Activated naive CD4-positive, alpha-beta T cell (primary cell): ENCODE measurements at places on chromosomes 1 and 21.

DNA sequence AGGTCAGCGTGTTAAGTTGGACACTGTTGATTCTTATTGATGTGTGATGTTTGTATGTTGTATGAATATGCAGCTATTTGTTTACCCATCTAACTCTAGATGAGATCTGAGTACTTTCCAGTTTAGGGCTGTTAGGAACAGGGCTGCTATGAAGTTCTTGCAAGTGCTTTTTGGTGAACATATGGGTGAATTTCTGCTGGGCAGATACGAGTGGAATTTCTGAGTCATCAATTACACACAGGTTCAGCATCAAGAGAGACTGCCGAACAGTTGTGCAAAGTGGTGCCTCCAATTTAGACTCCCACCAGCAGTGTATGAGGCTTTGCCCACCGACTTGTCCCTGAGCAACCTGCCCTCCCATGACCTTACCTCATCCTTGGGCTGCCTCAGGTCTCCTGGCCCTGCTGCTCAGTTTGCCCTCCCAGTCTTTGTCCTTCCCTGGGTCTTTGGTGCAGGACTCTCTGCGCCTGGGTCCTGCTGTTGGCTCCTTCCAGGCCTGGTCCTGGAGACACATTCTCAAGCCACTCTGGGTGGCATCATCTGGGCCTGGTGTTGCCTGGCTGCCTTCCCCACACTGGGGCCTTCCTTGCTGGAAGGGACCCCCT, 343.6 kb downstream of the PTPRU start:
- DNase-seq, result no peak

- no peak for DNase-seq
Observed at GRCh38 chr1:48073798-48074530, 76.8 kb upstream of the TRABD2B start.

DNA sequence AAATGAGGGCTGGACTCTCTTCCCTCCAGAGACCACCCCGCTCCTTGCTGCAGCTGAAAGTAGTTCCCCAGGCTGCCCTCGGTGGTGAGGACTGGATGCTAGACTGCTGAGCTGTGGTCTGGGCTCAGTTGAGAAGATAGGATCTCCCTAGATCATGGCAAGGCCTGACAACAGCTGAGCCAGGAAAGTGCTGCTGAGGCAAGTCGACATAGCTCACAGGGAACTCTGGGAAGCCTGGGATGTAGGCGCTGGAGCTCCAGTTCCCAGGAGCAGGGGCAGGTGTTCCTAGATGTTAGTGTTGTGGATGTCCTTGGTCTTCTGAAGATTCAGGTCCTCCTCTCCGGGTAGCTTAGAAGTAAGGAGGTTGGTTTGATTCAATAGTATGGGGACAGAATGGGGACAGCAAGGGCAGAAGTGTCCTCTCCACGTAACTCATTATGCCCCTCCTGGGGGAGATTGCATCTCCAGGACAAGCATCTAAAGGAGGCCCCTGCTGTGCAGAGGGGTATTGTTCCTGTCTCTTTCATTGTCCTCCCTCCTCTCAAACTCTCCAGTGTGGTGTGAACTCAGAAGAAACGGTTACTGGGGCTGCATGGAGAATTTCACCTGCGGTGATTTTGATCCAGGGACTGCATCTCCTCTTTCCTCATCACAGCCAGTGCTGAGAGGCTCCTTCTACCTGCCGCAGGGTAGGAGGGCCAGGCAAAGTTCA, 3.7 kb downstream of the CYB561D1 start:
- no peak for DNase-seq

GRCh38 chr1:22529901-22530621, 33.2 kb upstream of the EPHA8 start:
- DNase-seq, result no peak

DNA sequence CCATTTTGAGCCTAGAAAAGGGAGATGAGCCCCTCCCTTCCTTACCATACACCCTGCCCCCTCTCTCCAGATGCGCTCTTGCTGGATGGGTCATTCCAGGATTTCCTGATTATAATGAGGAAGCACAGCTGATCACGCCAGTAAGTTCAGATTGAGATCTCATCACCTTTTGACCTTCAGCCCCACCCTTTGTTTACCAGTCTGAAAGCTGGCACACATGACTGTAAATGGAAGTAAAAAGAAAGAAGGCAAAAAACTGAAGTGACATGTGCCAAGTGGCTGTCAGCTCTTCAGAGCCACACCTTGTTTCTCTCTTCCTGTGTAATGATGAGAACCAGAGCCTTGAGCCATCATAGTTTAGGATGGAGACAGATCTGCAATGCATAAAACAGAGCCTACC, 27.9 kb downstream of the S1PR1 start:
- DNase-seq, result no peak

GRCh38 chr1:106944721-106945120, 111.8 kb upstream of the PRMT6 start:
- no peak for DNase-seq

- DNase-seq, result no peak
Observed at GRCh38 chr1:219374046-219374566, 200.4 kb downstream of the LYPLAL1 start.

DNA sequence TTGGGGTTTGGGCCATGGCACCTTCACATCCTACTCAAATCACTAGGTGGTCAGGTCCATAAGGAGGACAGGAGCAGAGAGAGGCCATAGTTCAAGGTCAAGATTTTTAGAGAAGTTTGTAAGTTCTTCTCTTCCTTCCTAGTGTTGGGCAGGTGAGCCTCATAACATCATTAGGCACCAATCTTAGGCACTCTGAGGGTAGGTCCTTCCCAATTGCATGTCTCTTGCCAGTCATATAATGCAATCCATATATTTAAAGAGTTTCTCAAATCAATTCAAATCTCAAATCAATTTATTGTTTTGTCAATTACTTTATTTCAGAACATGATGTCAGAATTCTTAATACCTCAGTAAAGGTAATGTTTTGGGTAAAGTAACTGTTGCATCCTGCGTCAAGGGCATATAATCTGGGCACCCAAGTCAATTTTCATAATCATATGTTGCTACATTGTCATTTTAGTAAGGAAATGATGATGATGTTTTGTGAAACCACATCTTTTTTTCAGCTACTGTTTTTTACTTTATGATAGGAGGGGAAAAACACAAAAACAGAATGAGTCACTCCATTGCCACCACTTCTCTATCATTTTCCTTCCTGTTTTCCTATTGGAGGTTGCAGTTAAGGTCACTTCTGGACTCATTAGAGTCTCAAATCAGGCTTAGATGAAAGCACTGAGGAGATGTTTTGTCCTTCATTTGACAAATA, 122.7 kb downstream of the UCHL5 start:
- DNase-seq, result no peak

DNA sequence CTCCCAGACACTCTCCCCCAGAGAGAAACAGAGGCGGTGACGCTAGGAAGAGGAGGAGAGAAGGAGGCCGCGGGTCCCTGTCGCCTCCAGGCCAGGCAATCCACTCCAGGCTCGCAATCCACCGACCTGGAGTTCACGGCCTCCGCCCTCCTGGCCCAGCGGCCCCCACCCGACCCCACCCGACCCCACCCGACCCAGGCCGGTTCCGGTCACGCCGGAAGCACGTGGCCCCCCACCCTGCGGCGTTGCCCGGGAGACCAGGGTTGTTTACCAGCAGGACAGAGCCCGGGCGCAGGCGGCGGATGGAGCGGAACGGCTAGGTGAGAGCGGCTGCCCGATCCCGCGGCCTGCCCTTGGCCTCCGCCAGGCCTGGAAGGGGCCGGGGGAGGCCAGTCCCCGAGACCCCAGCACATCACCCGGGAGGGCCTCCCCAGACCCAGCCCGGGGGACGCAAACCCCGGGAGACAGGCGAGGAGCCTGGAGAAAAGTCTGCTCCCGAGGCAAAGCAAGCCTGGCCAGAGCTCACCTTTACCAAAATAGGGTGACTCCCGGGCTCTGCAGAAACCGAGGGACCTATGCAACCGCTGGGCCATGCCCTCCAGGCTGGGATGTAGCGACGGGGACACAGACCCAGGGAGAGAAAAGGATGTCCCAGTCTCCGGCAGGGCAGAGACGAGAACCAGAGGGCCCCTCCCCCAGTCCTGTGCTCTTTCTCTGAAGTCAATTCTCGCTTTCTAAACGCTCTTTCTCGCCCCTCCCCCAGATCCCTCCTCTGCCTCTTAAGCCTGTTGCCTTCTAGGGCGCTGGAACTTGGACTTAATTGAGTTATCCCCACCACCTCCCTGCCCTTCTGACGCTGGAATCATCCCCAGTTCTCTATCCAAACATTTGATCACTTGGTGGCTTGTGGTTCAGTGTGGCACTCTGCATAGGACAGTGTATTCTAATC, at the start of the genes PLA2G2C and UBXN10:
PLA2G2C (minus strand) TSS at position 685 of the 949 bp plus-strand sequence. CDS start 9,155 bp downstream, outside the sequence.
UBXN10 (plus strand) TSS at position 263 of the 949 bp plus-strand sequence. CDS start 4,466 bp downstream, outside the sequence.
- DNase-seq, result peak; percentile 36

GRCh38 chr1:18998016-18998724, 41.7 kb upstream of the IFFO2 start:
- no peak for DNase-seq

DNA sequence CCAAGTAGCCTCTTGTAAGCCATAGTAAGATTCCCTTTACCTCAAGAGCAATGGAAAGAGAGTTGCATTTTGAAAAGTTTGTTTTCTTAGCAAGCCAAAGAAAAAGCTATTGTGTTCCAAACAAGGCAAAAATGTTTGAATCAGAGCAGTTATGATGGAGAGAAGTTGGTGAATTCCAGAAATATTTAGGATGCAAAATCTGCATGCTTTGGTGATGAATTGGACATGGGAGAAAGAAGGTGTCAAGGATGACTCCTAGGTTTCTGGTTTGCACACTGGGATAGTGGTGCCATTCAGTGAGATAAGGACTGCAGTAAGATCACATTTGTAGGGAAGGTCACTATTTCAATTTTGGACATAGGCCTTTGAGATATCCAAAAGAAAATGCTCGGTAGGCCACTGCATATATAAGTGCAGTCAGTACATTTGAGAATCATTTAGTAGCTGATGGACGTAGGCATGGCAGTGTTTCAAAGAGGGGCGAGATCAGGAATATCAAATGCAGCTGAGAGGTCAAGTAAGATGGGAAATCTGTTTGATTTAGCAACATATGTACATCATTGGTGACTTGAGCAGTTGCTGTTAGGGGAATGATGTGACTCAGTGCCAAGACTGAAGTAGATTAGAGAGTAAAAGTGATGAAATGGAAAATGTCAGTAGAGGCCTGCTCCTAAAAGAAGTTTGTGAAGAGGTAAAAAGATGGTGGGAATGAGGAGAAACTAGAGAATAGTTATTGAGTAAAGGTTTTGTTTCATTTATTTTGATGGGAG, 33.9 kb upstream of the GPR25 start:
- DNase-seq, result no peak

DNA sequence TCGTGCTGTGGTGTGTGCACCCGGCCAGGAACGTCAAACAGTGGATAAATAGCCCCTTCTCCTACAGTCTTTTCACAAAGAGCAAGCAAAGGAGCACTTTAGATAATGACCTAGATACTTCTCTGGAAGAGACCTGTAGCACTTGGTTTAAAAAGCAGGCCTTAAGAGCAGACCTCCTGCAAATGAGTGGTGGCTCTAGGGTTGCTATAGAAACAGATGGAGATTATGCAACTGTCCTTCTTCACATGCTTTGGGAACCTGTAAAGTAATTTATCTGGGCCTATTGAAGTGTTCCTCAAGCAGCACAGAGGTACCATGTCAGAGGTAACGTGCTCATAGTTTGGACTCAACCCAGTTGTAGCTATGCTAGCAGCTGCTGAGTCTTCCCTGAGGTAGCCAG, 208.2 kb upstream of the KIAA0040 start:
- DNase-seq, result no peak

DNA sequence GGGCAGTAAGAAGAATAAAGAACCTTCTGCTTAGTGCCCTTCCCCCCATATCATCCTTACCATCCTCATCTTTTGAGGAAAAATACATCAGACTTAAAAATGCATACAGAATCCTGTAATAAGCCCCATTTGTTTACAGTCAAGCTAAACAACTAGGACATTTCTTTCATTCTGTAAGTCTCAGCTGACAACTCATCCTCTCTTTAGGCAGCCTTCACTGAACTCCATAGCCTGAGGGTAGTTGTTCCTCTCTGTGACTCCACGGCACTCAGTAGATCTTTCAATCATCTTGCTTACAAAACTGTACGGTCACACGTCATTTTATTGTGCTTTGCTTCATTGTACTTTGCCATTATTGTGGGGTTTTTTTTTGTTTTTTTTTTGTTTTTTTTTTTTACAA, 82.5 kb downstream of the NRIP1 start:
- no peak for DNase-seq

DNA sequence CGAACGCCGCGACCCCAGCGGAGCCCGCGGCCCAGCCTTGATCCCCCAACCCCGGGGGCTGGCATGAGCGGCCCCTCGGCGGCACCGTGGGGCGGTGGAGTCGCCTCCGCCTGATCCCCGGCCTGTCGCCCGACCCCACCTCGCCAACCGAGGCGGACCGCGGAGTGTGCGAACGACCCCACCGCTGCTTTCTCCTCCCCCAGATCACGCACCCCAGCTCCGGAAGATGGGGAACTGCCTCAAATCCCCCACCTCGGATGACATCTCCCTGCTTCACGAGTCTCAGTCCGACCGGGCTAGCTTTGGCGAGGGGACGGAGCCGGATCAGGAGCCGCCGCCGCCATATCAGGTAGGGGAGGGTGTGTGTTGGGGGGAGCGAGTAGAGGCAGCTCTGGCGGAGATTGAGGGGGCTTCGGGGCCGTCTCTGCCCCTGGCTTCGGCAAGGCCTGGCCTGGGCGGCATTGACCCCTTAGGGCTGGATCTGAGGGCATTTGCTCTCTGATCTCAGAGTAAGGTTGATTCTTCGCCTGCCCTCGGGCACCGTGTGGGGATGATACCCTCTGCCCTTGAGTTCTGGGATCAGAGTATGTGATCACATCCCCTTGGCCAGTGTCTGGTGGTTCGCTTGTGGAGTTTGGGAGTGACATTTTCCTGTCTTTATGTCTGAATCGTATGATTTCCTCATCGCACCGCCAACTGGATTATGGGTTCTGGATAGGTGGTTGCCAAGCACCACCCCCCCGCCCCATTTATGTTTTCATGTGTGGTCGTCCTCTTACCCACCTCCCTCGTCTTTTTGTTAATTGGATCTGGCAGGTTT, 668 bp downstream of the RNF11 start:
- peak; percentile 16 for DNase-seq

- no peak for DNase-seq
Observed at GRCh38 chr1:54046671-54047383, 6.2 kb downstream of the TMEM59 start.

GRCh38 chr1:201902198-201902597, 13.5 kb downstream of the SHISA4 start:
- DNase-seq, result no peak

DNA sequence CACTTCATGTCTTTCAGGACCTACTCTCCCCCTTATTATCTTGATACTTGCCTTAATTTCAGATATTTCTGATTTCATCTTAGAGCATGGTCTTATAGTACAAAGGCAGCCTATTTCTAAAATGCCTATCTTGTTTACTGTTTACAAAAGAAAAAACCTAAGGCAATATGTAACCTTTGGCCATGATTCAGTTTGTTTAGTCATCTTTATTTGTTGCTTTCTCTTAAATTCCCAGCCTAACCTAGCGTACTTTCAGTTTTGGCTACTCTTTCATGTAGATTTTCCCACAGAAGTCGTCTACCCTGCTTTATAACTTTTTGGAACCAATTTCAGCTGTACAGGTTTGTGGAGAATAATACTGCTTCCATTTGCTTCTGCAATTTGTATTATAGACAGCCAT, 81.8 kb downstream of the KIF1B start:
- DNase-seq, result no peak
